Stimulated activated CD4-positive, alpha-beta T cell treated with anti-CD3 and anti-CD28 coated beads, TNF-alpha, amount 100 ng/mL, for 24 hours (primary cell): ENCODE measurements at places on chromosomes 2 and 18.

DNA sequence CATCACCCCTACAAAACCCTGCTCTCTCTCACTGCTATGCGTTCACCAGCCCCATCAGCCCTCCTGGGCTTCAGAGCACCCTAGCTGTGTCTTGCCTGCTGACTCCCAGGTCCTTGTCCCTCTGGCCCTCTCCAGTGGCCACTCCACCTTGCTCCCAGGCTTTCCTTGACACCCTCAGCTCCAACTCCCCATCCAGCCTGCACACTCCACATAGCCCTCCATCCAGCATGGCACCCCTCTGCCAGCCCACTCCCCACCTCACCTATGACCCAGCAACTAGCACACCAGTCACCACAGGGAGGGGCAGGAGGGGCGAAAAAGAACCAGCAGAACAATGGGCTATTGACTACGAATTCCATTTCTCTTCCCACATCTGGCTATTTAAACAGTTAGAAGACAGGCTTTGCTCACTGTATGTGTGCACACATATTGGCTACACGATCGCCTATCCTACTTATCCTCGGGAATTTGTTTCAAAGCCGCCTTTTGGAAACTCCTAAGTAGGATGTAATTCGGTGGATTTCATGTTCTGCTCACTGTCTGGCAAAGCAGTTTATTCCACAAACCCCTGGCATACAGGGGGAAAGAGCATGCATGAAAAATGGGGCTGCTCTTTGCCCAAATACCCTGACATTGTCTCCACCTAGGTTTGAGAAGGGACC lies 195.3 kb downstream of the SMAD2 start:
- no peak for DNase-seq

DNA sequence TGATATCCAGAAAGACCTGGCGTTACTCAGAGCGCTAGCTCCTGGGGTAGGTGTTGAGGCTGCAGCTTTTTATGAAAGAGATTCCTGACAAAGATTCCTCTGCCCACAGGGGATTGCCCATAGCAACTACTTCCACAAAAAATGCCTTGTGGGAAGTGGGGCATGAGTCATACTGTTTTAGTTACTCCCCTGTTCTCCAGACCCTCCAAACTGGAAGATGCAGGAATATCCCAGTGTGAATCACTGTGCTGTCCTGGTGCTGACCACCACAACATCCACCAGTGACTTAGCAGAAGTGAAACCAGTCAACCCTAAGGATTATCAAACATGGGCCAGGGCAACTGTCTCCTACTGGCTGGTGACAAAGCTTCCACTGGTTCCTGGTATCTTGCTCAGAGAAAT lies 61.8 kb downstream of the CDH2 start:
- no peak for DNase-seq

- no peak for DNase-seq
Observed at GRCh38 chr2:55428258-55428657, 8.6 kb upstream of the CCDC88A start.

DNA sequence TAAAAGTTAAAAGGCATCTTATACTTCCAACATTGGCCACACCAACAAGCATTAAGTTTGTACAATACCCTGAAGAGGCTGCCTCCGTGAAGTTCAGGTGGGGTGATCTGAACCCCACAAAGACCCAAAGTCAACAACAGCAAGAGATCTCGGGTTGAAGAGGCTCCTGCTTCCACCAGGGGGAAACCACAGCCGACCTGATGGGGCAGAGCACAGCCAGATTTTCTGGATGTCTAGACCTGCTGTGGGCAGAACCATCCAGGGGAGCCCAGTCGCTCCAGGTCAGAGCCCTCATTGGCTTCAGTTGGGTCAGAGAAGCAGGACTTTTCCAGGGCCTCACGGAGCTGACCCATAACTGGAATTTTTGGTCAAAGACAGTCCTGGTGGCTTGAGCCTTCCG lies 66.5 kb upstream of the ACKR3 start:
- DNase-seq, result no peak

DNA sequence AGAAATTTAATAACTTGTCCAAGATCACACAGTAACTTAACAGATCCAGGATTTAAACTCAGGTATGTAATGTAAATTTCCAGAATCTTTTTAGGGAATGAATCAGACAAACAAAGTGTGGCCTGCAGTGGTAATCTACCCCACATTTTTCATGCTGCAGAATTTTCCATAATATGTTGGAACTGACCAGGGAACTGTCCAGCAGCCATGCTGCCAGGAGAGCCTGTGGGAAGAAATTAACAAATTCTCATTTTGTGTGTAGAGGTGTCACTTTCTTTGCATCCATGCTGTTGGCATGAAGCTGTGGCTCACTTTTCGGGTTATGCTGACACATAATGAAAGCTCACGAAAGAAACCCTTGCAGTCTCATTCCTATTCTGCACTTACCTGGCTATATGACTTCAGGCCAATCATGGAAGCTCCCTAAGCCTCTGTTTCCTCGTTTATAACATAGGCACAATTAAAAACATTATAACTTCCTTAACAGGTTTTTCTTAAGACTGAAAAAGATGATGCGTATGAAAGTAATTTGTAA lies 54.7 kb downstream of the CDKL4 start:
- no peak for DNase-seq
